ENCODE measurements at places on chromosomes 7 and 10.

DNA sequence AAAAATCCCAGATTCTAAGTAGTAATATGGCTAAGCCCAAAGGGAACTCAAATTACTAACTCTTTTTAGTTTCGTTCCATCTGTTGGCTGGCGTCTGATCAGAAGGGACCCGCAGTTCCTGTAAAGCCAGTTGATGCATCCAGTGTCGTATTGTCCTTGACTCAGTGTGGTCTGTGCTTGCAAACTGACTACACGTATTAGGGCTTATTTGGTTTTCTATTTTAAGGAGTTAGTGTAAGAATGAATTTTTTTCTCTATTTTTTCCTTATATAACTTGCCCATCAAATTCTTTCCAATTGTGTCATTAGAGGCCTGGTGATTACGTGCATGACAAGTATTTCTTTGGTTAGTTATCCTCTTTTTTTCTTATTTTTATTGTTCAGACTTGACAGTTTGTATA lies 9.7 kb downstream of the ABCA13 start:
- no peak for DNase-seq

GRCh38 chr7:50657912-50658311 lies 92.7 kb upstream of the DDC start:
- DNase-seq: no peak

GRCh38 chr7:51101111-51101757 lies 215.4 kb downstream of the COBL start:
- DNase-seq: no peak

- no peak for DNase-seq
These were observed 425.7 kb upstream of the NFE2L3 start for GRCh38 chr7:25726170-25726780.

DNA sequence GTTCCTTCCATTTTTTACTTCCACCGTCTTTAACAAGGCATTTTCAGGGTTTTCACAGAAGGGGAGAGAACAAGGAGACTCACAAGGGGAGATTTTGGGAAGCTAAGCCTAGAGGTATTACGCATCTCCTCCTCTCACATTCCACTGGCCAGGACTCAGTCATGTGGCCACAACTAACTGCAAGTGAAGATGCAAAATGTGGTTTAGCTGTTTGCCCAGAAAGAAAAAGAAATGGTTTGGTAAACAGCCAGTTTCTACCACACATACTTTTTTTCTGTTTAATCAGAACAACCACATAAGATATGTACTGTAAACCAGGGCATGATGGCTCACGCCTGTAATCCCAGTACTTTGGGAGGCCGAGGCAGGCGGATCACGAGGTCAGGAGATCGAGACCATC lies 21.4 kb upstream of the HELLS start:
- no peak for DNase-seq

GRCh38 chr7:84675633-84676034 lies 481.0 kb upstream of the SEMA3A start:
- DNase-seq: no peak

DNA sequence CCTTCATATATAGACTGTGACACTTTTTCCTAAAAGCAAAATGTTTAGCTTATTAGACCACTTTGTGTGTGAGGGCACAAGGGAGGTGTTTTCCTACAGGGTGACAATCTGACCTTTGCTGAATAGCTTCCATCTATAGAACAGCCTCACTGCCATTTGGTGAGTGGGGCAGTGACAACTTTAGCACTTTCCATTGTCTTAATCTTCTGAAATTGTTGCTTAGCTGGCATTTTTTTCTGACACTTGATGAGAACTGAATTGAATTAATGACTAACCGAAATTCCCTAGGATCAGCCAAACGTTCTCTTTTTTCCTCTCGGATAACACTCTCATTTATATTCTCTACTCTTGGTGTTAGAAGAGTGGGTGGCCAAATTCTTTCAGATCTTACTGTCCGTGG lies 30.2 kb downstream of the KDM7A start:
- no peak for DNase-seq

GRCh38 chr7:28598586-28598985 lies 186.3 kb downstream of the CREB5 start:
- no peak for DNase-seq

DNA sequence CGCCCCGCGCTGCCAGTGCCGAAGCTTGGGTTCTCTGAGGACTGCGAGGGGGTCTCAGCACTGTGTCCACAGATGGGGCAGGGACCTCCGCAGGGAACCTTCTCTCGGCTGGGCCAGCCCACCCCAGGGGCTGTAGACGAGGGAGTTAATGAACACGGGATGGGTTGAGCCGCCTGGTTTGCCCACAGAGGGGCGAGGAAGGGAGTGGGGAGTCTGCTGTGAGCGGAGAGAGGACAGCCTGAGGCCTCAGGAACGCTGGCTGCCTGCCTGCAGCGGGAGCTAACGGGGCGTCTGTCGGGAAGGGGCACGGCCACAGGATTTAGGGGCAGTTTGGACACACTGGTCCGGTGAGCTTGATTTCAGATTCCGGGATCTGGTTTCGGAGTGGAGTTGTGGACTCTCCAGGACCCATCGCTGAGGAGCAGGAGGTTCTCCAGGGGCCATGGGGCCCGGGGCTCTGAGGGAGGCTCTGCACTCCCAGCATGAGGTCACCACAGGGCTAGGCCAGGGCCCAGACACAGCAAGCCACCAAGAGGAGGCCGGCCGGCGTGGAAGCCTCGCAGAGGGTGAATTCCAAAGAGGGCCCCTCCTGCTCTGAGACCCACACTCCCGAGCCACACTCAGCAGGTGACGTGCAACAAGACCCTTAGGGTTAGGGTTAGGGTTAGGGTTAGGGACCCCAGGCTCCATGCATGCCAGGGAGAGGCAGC lies 19.0 kb upstream of the FAM20C start:
- no peak for DNase-seq
